Kidney (tissue), 22 donors: ENCODE measurements at places on chromosomes 6 and 20.

GRCh38 chr6:75855052-75855451 lies 106.0 kb downstream of the MYO6 start:
- DNase-seq = no peak

DNA sequence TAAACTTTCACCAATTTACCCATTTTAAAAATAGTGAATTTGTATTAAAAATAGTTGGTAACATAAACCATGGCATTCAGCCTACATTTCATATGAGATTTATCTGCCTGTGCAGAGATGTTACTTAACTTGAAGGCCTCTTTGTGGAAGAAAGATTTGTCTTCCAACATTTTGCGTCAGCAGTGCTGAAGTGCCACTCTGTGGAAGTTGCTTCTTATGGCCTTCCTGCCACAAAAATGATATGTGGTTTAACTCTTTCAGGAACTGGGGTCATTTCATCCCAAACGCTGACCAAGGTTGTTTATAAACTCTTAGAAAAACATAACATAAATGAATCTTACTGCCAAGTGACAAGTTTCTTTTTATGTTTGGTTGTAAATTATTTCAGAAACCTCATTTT lies 246.8 kb downstream of the ARID1B start:
- no peak for DNase-seq

GRCh38 chr6:118641042-118641441 lies 10.3 kb downstream of the CEP85L start:
- no peak for DNase-seq

DNA sequence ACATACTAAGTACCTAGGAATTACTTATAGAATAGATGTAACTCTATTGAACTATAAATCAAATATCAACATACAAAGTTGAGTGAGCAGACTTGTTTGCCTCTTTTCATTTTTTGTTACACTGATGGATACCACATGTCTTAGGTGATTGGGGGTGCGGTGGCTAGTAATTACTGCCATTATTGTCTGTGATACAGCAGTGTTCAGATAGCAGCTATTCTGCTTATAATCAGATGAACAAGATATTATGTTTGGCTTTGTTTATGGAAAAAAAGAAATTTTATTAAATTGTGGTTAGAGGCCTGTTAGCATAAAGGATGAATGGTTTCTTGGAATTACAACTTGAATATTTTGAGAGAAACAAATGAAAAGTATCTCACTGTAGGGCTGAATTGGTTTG lies 55.9 kb downstream of the KCNQ5 start:
- DNase-seq = no peak

DNA sequence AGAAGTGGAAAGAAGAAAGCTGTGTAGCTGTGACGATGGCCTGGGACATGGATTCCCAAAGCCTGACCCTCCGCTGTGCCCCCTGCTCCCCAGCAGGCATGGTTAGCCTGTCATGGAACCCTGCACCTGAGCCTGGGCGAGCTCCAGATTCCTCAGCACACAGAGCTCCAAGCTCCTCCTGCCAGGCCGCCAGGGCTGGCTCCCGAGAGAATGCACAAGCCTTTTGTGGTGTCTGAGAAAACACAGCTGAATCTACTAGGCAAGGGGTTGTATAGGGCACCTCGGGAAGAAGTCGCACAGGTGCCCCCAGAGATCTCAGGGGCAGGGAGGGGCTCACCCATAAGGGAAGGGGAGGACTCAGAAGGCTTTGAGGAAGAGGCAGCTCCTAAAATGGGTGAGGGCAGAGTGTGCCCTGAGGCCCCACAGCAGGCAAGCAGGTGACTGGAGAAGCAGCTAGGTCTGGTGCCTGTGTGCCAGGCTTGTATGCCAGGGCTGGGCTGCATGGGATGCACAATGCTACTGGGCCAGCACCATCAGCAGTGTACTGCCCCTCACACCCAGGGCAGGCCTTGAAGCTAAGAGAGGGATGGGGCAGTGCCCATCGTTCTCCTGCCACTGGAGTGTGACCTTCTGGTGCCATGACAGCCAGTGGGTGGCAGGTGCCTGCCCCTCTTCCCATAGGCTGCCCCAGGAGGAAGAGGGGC lies 64.3 kb upstream of the CD93 start:
- DNase-seq = no peak

- no peak for DNase-seq
Measured at GRCh38 chr6:110823146-110823545, 7.9 kb upstream of the CDK19 start.
